ENCODE measurements at places on chromosomes 3 and 15.

DNA sequence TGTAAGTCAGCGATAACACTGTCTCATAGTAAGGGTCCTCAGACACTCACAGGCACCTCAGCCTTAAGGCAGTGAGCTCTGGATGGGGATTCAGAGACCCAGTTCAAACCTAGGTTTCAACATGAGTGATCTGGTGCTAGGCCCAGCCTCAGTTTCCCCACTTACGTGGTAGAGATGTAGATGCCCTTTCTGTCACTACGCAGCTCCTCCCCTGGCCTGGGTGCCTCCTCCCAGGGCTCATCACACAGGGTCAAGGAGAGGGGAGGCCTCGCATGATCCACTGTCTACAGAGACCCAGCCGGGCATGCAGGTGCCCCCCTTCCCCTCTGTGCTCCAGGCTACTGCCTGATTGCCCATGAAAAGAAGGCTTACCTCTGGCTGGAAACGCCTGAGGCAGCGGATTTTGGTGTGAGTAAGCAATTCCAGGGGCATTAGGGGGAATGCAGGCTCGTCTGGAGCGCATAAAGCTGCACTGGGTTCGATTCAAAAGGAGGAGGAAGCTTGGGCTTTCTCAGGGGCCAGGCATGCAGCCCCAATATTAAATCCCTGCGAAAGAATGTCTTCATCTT lies 69.8 kb upstream of the ANKRD34C start:
- no peaks in the 10 kb centered on the region for H3K36me3 ChIP-seq
- H3K4me3 ChIP-seq: no peak overlapping the region
- H3K27me3 ChIP-seq: peaks cover 74% of the 10 kb centered on the region
- no peak for DNase-seq

DNA sequence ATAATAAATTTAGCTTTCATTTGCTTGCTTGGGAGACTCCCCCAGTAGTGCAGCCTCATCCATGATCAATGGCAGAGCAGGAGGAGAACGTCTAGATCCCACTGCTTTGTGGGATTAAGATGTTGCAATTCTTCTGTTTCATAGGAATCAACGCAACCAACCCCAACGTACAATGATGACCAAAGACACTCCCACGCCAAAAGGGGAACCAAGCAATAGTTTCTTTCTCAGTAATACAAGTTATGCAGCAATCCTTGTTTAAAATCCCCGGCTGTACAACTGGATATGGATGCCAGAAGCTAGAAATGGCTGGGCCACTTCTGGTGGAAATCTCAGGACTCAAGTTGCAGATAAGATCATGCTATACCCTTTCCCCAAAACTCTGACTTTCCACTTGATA lies 411.2 kb downstream of the VPS13C start:
- no peak overlapping the region for H3K4me3 ChIP-seq
- H3K36me3 ChIP-seq: no peaks in the 10 kb centered on the region
- no peak overlapping the region for H3K27ac ChIP-seq
- no peak for DNase-seq
- peaks cover 32% of the 10 kb centered on the region for H3K4me1 ChIP-seq

- H3K4me1 ChIP-seq: peaks cover 23% of the 10 kb centered on the region
- H3K4me3 ChIP-seq: no peak overlapping the region
- H3K27me3 ChIP-seq: peaks cover 2% of the 10 kb centered on the region
- H3K27ac ChIP-seq: no peak overlapping the region
- H3K36me3 ChIP-seq: peaks cover 12% of the 10 kb centered on the region
- no peak for DNase-seq
Observed at GRCh38 chr3:127701280-127701911, 28.6 kb downstream of the ABTB1 start.

GRCh38 chr15:80694611-80695098 lies 455 bp upstream of the ABHD17C start:
- peaks cover 15% of the 10 kb centered on the region for H3K27me3 ChIP-seq
- peak overlapping the region; percentile 87 for H3K4me3 ChIP-seq
- peaks cover 14% of the 10 kb centered on the region for H3K36me3 ChIP-seq
- no peak for DNase-seq

DNA sequence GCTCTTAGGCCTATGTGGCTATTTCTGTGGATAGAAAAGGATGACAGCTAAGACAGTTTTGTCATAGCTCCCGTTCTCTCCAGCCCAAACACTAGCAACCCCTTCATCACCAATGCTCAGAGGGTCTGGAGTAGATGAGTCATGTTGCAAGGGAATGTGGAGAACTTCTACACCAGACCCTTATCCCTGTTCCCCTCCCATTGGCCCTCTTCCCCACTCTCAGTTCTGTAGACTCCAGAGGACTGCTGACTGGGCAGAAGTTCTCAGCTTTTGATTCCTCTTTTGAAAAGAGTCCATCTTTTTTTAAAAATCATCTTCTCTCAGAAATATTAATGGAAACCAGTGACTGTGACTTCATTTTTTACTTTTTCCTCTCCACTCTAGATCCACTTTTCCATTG lies 2.4 kb upstream of the MYZAP start:
- no peak overlapping the region for H3K27ac ChIP-seq
- H3K36me3 ChIP-seq: no peaks in the 10 kb centered on the region
- H3K27me3 ChIP-seq: peaks cover 72% of the 10 kb centered on the region
- no peak for DNase-seq
- H3K4me1 ChIP-seq: peaks cover 5% of the 10 kb centered on the region

- peaks cover 97% of the 10 kb centered on the region for H3K27me3 ChIP-seq
- no peak overlapping the region for H3K27ac ChIP-seq
- no peak overlapping the region for H3K4me3 ChIP-seq
Observed at GRCh38 chr3:10328460-10329071, 7.7 kb upstream of the SEC13 start.

- no peak overlapping the region for H3K4me3 ChIP-seq
- peak overlapping the region; percentile 62 for H3K27ac ChIP-seq
- H3K27me3 ChIP-seq: peaks cover 4% of the 10 kb centered on the region
- DNase-seq: no peak
Observed at GRCh38 chr3:8561370-8561769, 59.7 kb downstream of the LMCD1 start.

DNA sequence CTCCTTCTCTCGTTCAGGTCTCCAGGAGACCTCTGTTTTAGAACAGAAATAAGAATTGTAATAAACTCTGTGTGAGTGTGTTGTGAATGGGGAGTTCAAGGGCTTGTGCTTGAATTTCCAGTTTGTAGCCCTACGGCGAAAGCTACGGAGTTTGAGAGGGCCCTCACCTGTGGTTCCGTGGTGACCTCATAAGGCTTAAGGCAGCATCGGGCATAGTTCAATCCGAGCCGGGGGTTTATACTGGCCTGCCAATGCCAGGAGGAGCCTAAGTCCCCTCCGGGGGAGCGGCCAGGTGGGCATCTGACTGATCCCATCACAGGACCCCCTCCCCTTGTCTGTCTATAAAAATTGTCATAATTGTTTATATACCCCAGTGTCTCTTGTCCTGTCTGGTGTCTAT lies 43.7 kb downstream of the ZBTB11 start:
- H3K4me1 ChIP-seq: peaks cover 16% of the 10 kb centered on the region
- no peak overlapping the region for H3K27ac ChIP-seq
- H3K27me3 ChIP-seq: peaks cover 10% of the 10 kb centered on the region
- no peaks in the 10 kb centered on the region for H3K36me3 ChIP-seq

DNA sequence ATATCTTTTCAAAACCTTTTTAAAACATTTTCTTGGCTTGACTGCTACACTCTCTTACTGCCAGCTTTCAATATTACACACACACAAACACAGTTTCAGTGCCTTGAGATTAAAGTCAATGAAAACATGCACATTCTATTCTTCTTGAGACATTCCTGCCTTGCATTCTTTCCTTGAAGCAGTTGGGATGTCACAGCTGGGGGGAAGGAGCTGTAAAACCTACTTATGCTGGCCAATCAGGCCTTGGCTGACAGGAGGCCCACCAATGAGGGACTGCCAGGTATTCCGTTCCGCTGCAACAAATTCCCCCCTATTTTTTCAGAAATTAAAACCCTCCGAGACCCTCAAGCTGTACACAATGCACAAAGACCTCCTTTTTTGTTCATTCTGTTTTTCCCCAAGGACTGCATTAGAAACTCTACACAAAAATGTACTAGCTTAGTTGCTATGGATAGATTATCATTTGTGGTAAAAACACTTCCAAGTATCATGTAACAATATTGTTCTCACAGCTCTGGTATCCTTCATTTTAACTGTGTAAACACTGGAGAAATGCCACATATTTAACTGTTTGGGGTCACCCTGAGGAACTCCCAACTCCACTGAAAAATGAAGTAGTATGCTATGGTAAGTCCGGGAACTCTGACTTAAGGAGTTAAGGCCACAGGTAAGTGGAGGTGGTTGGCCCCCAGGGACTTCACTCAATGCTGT lies 18.5 kb downstream of the FSTL1 start:
- H3K27ac ChIP-seq: peak overlapping the region; percentile 49
- H3K4me1 ChIP-seq: peaks cover 70% of the 10 kb centered on the region
- H3K27me3 ChIP-seq: no peaks in the 10 kb centered on the region
- no peak for DNase-seq

DNA sequence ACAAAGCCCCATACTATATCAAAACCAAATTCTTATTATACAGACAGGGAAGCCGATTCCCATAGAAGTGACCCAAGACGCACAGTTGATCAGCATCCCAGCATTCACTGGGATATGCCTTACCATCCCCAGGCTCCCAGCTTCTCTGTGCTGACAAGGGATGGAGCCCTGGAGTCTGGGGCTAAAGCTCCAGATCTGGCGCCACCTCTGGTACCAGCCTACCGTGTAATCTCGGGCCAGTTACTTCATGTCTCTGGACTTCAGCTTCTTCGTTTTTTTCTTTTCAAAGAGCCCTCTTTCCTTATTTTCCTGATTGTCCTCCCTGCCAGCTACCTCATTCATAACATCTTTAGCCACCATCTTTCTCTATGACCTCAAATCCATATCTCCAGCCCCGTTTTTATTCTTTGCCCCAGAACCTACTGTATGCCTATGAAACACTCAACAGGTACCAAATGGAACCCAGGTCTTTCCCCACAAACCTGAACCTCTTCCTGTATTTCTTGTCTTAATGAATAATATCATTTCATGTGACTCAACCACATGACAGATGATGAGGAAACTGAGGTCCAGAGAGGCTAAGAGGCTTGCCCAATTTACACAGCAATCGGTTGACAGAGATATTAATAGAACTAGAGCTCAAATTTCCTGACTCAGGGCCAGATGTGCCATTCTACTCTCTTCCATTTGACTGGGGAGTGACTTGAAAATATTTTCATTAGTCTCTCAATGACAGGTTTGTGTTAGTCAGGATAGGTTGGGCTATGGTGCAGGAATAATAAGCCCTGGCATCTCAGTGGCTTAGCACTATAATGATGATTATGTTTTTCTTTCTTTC lies 85.4 kb upstream of the TLE3 start:
- H3K36me3 ChIP-seq: no peaks in the 10 kb centered on the region
- H3K4me3 ChIP-seq: no peak overlapping the region
- H3K27me3 ChIP-seq: peaks cover 28% of the 10 kb centered on the region
- H3K4me1 ChIP-seq: peaks cover 46% of the 10 kb centered on the region

GRCh38 chr3:142796823-142797222 lies 73.0 kb downstream of the TRPC1 start:
- no peaks in the 10 kb centered on the region for H3K4me1 ChIP-seq
- H3K36me3 ChIP-seq: peaks cover 25% of the 10 kb centered on the region
- no peaks in the 10 kb centered on the region for H3K27me3 ChIP-seq
- no peak overlapping the region for H3K4me3 ChIP-seq

GRCh38 chr15:100981086-100981485 lies 61.9 kb downstream of the LRRK1 start:
- H3K36me3 ChIP-seq: no peaks in the 10 kb centered on the region
- H3K27me3 ChIP-seq: peaks cover 62% of the 10 kb centered on the region
- H3K4me1 ChIP-seq: peaks cover 12% of the 10 kb centered on the region
- no peak for DNase-seq
